ENCODE measurements at places on chromosomes 5 and 9.

GRCh38 chr9:133935328-133936005 lies 56.7 kb downstream of the VAV2 start:
- no peak for DNase-seq

DNA sequence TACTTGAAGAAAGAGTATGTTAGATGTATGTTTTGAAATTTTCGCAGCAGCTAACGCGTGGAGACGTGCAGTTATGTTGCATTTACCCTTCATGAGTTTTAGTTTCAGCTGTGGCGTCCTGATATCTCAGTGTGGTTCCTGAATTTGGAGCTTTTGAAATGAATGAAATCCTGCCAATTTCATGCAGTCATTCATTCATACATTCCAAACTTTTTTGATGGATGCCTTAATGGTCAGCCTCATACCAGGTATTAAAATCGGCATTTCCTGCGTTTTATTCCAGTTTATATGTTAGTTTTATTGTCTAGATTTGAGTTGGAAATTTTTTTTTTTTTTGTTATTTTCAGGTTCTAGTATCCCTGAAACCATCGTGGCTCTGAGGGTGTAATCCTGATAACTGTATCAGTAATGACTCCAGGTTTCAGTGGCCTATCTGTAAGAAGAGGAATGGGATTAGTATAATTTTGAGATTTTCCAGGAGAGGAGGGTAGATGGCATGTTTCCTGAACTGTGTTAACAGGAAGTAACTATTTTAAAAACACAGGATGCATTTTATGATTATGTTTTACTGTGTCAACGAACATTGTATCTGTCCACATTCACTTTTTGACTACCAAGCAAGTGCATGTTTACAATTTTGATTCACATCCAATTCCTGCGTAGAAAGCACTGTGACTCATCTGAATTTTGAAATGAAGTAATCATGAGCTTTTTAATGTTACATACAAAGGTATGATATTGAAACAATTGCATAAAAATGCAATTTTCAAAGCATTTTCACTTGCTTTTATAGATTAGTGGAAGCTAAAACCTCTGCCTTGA lies 1.0 kb downstream of the FOCAD start:
- DNase-seq = peak; percentile 88

DNA sequence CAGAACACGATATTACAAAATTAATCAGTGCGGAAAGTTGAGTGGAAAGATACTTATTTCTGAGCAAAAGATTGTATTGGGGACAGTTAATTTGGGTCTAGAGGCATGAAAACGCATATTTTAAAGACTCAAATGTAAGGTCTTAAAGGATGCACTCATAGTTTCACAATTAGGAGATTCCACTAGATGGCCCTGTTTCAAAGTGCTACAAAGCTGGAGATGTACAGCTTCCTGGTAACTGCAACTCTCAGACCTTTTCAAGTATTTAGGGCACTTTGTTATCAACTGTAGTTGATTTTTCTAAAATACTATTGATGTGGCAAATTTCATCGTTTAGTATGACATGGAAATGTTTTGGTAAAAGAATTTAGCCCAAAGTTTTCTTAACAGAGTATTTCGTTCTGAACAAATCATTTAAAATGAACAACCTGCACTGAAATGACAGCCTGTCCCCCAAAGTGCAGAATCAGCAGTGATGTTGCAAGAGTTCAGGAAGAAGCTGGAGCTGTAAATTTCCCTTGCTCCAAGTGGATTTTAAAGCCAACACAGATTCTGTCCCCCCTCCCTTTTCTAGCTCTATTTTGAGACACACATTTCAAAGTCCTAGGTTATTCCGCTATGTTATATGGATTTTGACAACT lies 16.2 kb upstream of the NDUFB6 start:
- DNase-seq = peak; percentile 74

- DNase-seq = peak; percentile 66
Measured at GRCh38 chr9:37944671-37945481, 40.9 kb upstream of the SLC25A51 start.

DNA sequence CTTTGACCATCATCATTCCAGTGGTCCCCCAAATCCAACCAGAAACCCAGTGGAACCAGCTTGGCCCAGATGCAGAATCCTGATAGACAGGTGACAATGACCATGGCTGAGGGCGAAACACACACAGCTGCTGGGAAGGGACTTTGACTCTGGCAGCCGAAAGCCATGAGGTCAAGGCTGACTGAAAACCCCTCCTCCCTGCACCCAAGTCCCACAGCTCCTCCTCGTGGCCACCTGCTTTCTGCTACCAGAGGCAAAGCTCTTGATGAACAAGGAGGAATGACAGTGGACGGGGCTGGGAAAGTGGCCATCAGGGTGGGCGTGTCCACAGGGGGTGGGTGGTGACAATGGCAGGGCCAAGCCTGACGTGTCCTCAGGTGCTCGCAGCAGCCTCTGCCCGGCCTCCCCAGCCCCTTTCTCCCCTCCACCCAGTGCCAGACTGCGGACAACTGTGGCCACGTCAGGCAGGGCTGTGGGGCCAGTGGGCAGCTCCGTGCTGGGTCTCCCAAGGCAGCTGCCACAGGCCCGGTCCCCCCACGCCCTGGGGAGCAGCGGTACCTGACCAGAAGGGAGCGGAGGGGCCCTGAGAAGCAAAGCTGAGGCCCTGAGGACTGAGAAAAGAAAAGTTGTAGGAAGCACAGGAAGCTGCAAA lies 30.8 kb upstream of the SARDH start:
- DNase-seq = no peak

GRCh38 chr5:96079075-96079474 lies 117.4 kb upstream of the ELL2 start:
- peak; percentile 75 for DNase-seq

DNA sequence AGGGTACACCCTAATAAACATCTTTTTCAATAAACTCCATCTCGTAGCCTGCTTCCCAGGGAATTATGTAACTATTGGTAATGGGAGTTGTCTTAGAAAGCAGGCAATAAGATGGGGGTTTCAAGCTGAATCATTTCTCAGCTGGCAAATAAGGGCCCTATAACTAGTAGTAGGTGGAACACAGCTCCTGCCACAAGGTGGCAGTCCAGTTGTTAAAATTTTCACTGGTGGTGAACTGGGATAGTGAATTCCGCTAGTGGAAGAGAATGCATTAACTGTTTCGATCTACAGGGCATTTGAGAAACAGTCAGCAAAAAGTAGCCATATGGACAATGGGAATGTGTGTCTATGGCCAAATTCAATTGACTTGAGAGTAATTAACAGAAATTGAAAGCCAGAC lies 27.7 kb downstream of the PCDHB15 start:
- DNase-seq = no peak

DNA sequence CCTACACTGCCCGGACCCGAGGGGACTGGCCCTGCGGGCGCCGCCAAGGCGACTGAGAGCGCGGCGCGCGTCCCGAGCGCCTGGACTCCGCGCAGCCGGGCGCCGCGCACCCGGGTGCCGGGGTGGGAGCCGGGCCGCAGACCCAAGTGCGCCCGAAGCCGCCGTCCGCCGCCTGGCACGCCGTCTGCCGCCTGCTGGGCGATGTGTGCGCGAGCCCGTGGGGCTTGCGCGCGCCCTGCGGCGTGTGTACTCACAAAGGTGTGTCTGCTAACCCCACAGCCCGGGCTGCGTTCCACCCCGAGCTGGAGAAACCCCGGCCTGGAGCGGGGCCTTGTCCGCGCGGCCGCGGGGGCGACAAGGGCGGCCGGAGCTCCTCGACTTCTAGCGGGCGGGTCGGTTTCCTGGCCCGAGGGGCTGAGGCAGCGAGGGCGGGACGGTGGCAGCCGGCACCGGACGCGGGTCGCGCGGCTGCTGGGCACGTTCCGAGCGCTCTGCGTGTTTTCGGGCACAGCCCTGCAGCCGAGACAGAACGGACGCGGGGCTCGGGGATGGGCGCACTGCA lies 1.1 kb upstream of the ZSWIM6 start:
- DNase-seq = peak; percentile 92

- no peak for DNase-seq
Measured at GRCh38 chr5:92050970-92051369, 667.9 kb upstream of the ARRDC3 start.

GRCh38 chr9:73009649-73010288 lies 56.9 kb upstream of the ALDH1A1 start:
- DNase-seq = no peak

- no peak for DNase-seq
Measured at GRCh38 chr9:108544866-108545265, 310.9 kb downstream of the ACTL7B start.

GRCh38 chr5:62168506-62169281 lies 137.3 kb upstream of the KIF2A start:
- DNase-seq = no peak

- peak; percentile 87 for DNase-seq
Measured at GRCh38 chr5:76689321-76690036, 26.4 kb upstream of the F2R start.

DNA sequence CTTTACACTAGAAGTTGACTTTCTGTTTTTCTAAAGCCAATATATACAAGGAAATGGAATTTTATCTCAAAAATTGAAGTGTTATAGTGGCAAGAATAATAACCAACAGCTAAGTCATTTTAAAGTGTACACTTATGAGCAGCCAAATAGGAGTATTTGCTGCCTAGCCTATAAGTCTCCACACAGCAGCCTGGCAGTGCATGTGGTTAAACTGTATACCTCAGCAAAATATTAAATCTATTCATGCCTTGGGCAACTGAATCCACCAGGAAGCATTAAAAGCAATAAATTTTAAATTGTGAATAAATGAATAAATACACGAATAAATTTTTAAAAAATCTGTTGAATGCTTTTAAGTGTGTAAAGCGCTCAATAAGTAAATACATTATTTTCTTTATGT lies 432.4 kb upstream of the RORB start:
- DNase-seq = no peak

GRCh38 chr5:108505608-108506007 lies 123.7 kb upstream of the FBXL17 start:
- no peak for DNase-seq

DNA sequence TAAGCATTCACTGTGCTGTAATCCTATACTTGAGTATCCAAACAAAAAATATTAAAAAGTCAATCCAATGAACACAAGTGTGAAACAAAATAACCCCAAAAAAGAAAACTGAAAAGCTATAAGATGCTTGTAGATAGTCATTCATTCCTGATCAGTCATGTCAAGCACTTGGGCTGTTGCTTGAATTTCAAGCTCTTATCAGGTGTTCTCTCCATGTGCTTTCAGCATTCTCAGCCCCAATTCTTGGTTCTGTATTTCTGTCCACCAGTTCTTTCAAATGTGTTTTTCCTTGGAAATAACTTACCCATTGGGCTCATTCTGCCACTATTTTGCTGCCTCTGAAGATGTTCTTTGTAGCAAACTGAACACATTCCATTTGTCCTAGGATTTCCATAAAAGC lies 4.7 kb downstream of the ZFAND5 start:
- no peak for DNase-seq

- DNase-seq = no peak
Measured at GRCh38 chr5:169569513-169569912, 14.1 kb upstream of the SPDL1 start.

DNA sequence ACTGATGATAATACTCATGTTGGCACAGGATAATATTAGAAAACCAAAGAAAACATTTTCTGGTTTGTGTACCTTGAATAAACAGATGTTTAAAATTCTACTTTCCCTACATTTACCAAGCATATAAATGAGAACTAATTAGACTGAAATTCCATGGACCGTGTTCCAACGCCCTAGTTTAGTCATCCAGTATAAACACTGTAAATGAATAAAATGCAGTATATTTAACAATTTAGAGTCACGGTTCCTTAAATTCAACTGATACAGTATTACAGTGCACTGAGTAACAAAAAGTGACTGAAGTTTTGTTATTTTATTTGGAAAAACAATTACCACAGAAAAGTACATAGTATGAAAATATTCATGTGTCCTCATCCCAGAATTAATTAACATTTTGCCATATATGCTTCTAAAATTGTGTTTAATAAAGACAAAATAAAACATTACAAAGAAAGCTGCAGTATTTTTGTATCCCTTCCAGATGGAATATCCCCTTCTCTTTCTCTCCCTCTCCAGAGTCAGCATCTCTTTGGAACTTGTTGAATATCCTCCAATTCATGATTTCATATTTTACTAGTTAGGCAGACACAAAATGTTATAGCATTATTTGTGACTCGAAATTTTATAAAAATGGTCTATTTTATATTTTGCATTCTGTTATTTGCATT lies 112.5 kb downstream of the HMHB1 start:
- DNase-seq = peak; percentile 38

DNA sequence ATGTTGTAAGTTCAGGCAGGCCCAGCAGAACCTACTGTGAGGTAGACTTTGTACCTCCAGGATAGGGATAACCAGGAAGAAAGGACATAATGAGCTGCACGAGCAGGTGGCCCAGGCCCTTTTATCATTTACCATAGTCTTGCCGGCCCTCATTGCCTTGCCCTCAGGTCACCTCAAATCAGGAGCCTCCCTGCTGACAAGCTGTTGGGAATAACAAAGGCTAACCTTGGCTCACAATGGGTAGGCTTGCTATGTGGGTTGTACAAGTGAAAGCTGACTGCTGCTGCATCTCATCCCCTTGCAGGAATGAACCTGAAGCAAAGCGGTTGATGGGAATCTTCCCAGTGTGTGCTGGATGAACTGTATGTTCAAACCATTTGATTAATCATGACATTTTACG lies 159.5 kb upstream of the ACTBL2 start:
- DNase-seq = no peak

DNA sequence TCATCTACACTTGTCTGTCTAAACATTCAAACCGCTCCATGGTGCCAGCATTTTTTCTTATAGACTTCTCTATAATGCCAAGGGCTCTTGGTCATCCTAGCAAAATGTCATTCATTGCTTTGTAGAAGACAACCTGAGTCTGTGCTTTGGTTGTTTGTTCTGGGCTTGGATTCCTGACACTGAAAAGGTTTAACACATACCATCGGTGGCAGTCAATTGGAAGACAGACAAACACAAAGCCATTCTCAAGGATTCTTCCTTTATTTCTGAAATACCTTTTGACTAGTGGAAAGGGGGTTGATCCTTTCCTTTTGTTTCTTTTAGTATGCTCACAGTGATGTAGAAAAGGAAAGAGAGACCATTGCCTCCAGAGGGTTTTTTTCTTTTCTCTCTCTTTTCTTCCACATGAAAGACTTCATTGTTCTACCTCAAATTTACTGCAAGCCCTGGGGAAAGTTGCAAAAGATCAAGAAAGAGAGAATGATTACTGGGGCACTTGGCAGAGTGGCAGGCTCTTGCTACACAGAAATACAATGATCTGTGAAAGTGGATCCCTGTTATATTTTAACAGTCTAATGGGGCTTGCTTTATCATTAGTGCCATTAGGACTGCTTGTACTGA lies 66.4 kb upstream of the TMC1 start:
- peak; percentile 46 for DNase-seq

Data from adipocyte (in vitro differentiated cells).